ENCODE measurements at places on chromosomes 7 and 10. TPM values are rescaled to one million over a fixed set of nuclear protein-coding genes. Genes with fewer than 3 reads are reported as not detected.

DNA sequence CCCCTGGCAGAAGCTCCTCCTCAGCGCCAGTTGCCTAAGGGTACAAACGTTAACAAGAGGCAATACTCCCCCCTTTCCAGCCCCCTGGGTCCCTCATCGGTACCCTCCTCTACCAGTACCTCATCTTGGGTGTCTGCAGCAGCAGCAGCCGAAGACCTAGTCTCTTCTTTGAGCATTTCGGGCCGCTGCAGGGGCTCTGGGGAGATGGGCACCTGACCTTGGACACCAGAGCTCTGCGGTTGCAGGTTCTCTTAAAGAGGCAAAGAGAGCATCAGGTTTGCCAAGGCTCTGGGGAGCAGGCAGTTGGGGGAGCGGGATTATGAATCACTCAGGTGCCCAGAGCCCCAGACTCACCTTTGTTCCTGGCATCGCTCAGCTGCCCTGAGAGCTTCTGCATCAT is 3.5 kb downstream of the FBXL15 start:
- DNase-seq = no peak

DNA sequence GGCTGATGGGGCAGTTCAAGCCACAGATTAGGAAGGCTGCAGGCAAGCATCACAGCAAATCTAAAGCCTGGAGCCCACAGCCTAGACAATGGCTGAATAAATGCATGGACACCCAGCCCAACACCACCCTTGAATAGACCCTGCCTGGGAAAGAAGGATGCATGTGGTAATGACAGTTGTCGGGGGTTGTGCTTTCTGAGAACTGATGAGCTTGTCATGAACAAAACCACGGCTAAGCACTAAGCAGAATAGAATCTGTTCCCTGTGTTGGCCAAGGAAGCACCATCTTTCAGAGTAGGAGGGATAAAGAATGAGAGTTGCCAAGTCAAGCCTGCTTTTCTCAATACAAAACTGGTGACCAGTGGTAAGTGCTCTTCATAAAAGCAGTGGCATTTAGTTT is 66.1 kb upstream of the JCAD start:
- no peak for DNase-seq

- DNase-seq = no peak
Observed at GRCh38 chr10:45452743-45453452, 78.9 kb downstream of the ALOX5 start.

Gene GPR37
- 0.89 TPM for polyA plus RNA-seq

Gene VSTM2A
- 0.01 TPM for polyA plus RNA-seq

GRCh38 chr7:95324431-95324830 is at the start of gene PON1:
Gene PON1 (minus strand): TSS chr7:95324532. CDS start chr7:95324475, 57 bp downstream.
- DNase-seq = no peak

Gene WNT8B
- polyA plus RNA-seq = not detected

Gene CTAGE15
- not detected for polyA plus RNA-seq

- no peak for DNase-seq
Observed at GRCh38 chr7:40760987-40761386, 626.2 kb downstream of the SUGCT start.

GRCh38 chr10:70563230-70563629 is 39.3 kb downstream of the PRF1 start:
- peak; percentile 32 for DNase-seq

GRCh38 chr10:93062514-93063143 is 2.0 kb downstream of the CYP26C1 start:
- no peak for DNase-seq

Gene DOCK1
- 2.4 TPM for polyA plus RNA-seq

GRCh38 chr10:86340176-86340990 is 26.2 kb downstream of the GRID1 start:
- no peak for DNase-seq

Data from psoas muscle (tissue), 8 donors.